ENCODE measurements at places on chromosomes 1 and 21.

GRCh38 chr1:187517546-187517945 is 688.8 kb downstream of the PLA2G4A start:
- DNase-seq: no peak

GRCh38 chr1:1425426-1425752 is 4.3 kb upstream of the ANKRD65 start:
- DNase-seq: no peak

GRCh38 chr1:97781762-97782337 is 139.0 kb downstream of the DPYD start:
- peak; percentile 32 for DNase-seq

DNA sequence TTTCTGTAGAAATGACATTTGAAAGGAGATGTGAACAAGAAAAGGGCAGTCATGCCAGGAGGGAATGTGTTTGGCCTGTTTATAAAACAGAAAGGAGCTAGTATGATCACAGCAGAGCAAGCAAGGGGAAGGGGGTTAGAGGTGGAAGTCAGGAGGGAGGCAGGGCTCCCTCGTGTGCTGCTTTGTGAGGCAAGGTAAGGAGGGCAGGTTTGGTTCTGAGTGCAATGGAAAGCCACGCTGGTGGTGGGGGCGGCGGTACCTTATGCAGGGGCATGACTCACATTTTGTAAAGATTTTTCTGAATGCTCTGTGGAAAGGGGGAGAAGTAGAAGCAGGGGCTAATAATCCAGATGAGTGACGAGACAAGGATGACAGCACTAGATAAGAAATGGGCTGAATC is 197.5 kb upstream of the C8B start:
- DNase-seq: no peak

GRCh38 chr1:29343908-29344307 is 107.6 kb downstream of the PTPRU start:
- no peak for DNase-seq

GRCh38 chr1:212692774-212693644 is 6.6 kb downstream of the BATF3 start:
- DNase-seq: peak; percentile 84

GRCh38 chr1:43587594-43587993 is 56.9 kb downstream of the PTPRF start:
- DNase-seq: no peak

GRCh38 chr1:84692391-84692790 is 2.1 kb upstream of the SSX2IP start:
- no peak for DNase-seq

DNA sequence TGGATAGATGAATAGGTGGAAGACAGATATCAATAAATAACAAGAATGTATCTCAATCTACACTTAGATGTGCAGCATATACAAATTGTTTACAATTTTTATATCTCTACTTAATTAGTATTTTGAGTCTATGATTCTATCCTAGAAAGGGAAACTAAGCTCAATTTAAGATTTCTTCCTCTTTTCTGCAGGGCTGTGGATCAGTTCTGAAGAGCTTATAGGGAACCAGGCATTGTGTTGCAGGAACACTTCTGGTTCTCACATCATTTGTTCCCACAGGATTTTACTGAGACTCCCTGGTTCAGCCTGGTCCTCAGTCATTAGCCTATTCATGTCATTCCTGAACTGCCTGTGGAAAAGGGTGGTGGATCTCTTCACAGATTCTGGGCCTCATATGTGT is 105.8 kb downstream of the TNFSF18 start:
- DNase-seq: no peak

DNA sequence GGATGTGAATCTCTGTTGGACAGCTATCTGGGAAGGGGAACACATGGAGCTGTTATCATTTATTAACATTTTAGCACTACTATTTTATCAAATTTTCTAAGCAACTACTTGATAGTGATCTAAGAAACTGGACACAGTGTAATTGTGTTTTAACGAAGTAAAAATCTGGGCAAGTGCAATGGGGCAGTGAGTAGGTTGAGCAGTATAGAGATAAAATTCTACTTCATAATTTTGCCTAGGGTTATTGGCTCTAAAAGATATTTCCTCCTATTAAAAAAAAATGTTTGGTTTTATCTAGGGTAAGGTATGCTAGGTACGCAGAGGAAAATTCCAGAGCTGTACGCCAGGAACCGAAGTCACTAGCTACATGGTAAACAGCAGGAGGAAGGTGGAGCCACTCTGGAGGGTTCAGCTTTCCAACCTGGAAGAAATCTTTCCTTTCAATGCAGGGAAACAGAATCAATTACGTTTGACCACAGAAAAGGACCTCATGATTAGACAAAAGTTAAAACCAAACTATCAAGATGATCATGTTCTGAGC is 43.3 kb downstream of the BCAR3 start:
- no peak for DNase-seq

- DNase-seq: no peak
Observed at GRCh38 chr1:8572106-8572505, 245.3 kb downstream of the RERE start.

GRCh38 chr1:66728021-66728420 is 24.2 kb upstream of the DYNLT5 start:
- peak; percentile 62 for DNase-seq

DNA sequence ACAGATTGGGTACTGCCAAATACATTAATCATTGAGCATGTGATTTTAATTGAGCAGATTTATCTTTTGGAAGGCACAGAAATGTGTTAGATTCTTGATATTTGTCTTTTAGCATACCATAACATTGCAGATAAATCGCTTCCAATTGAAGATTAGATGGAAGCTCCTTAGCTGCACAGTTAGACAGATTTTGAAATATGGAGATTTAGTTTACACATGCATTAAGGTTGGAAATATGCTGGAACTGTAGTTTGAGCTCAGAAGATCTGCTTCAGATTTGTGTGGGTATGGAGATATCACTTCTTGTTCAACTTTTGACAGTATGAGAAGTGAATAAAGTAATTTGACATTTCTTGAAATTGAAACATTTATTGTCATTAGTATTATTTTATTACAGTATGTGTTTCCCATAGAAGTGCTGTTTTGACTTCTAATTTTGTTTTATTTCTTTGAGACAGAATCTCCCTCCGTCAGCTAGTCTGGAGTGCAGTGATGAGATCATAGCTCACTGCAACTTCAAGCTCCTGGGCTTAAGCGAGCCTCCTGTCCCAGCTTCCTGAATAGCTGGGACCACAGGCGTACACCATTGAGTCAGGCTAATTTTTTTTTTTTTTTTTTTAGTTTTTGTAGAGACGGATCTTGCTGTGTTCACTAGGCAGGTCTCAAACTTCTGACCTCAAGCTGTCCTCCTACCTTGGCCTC is 29.1 kb downstream of the THRAP3 start:
- peak; percentile 79 for DNase-seq

DNA sequence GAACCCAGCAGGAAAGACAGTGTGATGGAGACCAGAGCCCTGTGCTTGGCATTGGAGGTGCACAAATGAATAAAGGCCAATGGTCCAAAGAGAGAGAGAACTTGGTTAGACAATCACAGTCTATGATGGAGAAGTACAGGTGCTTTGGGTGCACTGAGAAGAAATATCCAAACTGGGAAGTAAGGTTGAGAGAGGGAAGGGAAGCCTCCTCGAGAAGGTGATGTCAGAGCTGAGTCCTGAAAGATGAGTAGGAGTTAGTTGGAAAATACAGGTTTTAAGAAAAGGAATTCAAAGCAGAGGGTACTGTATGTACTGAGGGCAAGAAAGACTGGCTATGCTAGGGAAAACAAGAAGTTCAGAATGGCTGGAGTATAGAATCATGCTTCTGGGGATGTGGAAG is 94.1 kb upstream of the CD53 start:
- DNase-seq: no peak

DNA sequence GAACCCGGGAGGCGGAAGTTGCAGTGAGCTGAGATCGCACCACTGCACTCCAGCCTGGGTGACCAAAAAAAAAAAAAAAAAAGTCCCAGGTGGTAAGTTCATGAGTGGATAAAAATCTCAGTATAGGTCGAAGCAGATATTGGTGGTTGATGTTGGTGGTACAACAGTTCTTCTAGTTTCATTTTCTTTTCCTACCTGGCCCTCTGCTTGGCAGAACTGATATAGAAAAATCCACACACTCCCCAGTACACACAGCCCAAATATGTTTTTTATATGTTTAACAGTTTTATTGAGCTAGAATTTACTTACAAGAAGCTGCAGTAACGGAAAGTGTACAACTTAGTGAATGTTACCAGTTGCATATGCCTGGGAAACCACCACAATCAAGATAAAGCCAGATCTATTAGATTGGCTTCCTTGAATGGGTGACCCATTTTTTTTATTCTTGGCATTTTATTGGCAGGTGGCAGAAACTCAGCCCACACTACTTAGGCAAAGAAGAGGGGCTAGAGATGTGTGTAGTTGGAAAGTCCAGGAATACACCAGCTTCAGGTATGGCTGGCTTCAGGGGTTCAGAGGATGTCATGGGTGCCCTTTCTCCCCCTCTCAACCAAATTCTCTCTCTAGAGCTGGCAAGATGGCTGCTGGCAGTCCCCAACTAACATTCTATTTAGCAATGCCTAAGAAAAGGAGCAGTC is 118.3 kb upstream of the SLC25A33 start:
- DNase-seq: no peak

DNA sequence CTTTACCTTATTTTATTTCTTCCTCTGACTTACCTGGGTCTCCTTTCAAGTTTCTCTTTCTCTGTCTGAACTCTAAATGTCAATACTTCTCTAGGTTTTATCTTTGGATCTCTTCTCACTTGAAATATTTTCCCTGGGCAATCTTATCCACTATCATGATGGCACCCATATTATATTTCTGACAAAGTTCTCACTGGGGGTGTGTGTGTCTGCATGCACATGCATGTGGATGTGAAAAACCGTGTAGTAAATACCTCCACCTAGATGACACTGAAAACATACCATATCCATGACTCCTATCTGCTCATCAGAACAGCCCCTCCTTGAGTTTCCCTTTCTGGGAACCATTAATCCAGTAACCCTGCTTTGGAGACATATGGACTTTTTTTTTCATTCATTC is 30.9 kb downstream of the DNASE2B start:
- no peak for DNase-seq

- DNase-seq: no peak
Observed at GRCh38 chr1:202270871-202271326, 70.8 kb downstream of the UBE2T start.

GRCh38 chr1:17360272-17360956 is 11.6 kb upstream of the PADI6 start:
- no peak for DNase-seq

GRCh38 chr21:29209696-29210095 is 79.3 kb downstream of the MAP3K7CL start:
- peak; percentile 73 for DNase-seq

DNA sequence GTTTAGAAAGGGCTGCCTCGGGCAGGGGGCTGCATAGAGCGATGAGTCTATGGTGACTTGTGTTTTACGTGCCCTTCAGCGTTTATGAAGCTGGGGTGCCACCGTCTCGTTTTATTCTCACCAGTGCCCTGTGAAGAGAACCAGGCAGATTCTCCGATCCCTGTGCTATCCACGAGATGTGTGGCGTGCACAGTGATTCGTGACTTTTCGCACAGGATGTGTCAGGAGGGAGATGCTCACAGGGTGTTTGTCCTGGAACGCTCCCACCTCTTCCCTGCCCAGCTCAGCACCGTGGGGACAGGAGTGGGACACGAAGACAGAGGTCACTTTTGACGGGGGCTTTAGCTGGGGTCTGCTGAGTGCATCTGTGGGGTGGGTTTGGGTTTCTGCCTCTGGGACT is 54.9 kb upstream of the AJAP1 start:
- DNase-seq: no peak

- peak; percentile 53 for DNase-seq
Observed at GRCh38 chr1:87149241-87150041, 179.2 kb upstream of the LMO4 start.

- DNase-seq: no peak
Observed at GRCh38 chr1:226400519-226401354, 7.2 kb downstream of the PARP1 start.

DNA sequence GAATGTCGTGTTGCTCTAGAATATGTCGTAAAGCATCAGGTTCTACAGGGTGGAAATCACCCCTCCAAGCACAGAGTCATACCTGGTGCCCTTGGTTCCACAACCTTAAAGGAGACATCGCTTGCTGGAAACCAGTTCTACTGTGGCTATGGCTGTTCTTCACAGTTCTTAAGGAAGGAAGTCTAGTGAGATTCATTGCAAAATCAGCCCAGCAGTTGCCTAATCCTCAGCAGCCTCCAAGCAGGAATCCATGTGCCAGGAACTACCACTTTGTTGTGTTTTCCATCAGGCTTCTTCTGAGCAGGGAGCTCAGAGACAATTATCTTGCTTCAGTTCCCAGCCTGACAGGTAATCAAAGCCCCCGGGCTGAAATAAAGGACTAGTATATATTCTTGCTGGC is 45.0 kb upstream of the SLC35F3 start:
- DNase-seq: no peak

GRCh38 chr1:114216431-114217173 is 62.9 kb upstream of the SYT6 start:
- no peak for DNase-seq
